HFF-Myc (cell line): ENCODE measurements at places on chromosomes 12 and 14.

GRCh38 chr12:12008931-12009611 is 61.7 kb upstream of the BCL2L14 start:
- no peak for DNase-seq

- no peak for DNase-seq
Observed at GRCh38 chr12:121009741-121010140, 6.5 kb downstream of the C12orf43 start.

DNA sequence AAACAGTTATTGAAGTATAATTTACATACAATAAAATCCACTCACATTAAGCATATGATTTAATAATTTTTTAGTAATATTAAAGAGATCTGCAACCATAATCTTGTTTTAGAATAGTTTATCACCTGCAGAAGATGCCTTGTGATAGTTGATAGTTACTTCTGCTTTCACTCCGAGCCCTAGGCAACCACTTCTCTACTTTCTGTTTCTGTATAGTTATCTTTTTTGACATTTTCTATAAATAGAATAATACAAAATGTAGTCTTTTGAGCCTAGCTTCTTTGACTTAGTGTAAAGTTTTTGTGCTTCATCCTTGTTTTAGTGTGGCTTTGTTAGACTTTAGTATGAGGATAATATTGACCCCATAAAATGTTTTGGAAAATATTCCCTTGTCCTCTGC is 111.0 kb downstream of the MNAT1 start:
- DNase-seq: no peak

DNA sequence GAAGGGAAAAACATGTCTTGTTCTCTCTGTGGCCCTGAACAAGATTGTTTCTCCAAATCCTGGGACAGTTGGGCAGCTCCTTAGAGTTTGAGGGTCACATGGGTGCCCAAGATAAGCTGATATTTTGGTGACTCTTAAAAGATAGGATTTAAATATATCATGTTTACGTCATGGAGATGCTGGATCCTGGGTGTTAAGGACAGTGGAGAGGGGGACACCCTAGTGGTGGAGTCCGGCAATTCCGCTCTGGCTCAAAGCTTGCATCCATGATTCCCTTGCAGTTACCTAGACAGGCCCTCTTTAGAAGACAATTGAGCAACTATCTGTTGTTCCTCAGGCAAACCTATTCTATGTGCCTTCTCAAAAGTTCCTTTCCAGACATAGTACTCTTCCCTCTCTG is 101.8 kb downstream of the CMKLR1 start:
- no peak for DNase-seq

DNA sequence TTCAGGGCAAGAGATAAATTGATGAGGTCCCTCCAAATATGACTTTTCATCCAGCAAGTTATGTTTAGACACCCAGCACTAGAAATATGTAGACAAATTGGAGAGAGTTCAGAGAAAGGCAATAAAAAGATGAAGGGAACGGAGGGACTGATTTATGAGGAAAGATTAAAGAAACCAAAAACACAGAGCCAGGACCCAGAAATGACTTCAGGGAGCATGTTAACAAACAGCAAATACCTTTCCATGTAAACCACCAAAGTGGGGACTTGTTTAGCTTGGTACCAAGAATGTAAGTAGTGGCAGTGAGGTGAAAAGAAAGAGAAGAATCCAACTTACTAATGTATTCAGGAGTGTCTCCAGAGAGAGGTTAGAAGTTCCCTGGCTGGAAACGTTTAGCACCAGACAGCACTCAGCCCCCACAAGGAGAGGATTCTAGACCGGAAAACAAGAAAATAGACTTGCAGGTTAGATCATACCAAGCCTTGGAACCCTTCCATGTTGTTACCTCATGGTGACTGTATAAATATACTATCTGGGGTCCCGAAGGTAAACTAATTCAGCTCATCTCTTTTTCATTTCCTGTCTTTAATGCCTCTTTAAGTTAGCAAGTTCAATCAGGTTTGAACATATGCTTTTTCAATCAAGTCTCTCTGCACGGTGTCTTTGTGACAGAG is 79.2 kb downstream of the TBC1D30 start:
- DNase-seq: no peak

GRCh38 chr14:83355609-83356008 is 1822.0 kb upstream of the SEL1L start:
- no peak for DNase-seq
